ENCODE measurements at places on chromosomes 13 and 19. TPM values are rescaled to one million over a fixed set of nuclear protein-coding genes. Genes with fewer than 3 reads are reported as not detected.

- no peak overlapping the region for H3K27ac ChIP-seq
- DNase-seq, result no peak
- peaks cover 4% of the 10 kb centered on the region for H3K36me3 ChIP-seq
- no peaks in the 10 kb centered on the region for H3K27me3 ChIP-seq
- no peaks in the 10 kb centered on the region for H3K4me1 ChIP-seq
Observed at GRCh38 chr19:42048992-42049391, 21.0 kb downstream of the GRIK5 start.

- no peak overlapping the region for H3K27ac ChIP-seq
- H3K4me1 ChIP-seq, result no peaks in the 10 kb centered on the region
- H3K36me3 ChIP-seq, result no peaks in the 10 kb centered on the region
- no peak overlapping the region for H3K4me3 ChIP-seq
Observed at GRCh38 chr19:2984215-2984528, 6.8 kb downstream of the TLE6 start.

SIGLEC11 gene
- total RNA-seq, result 3.1 TPM

DNA sequence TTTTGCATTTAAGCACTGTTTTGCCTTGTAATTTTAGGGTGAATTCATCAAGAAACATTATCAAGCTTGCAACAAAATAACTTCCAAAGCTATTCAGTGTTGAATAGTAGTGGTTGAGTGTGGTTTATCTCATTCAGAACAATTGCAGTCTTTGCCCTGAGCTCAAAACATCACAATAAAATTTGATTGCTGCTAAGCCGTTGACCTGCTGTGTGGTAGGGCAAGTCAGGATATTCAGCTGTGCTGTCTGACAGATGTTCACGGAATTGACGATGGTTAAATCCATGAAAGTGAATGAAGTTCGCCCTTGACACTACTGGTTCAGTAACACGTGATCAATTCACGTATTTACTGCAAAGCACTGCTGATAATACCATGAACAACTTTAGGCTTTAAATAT is 66.9 kb downstream of the GJA3 start:
- H3K36me3 ChIP-seq, result no peaks in the 10 kb centered on the region
- H3K4me3 ChIP-seq, result no peak overlapping the region
- H3K27me3 ChIP-seq, result no peaks in the 10 kb centered on the region
- no peak overlapping the region for H3K27ac ChIP-seq
- H3K4me1 ChIP-seq, result peaks cover 1% of the 10 kb centered on the region

GRCh38 chr19:10143681-10144080 is 24.0 kb upstream of the EIF3G start:
- H3K27ac ChIP-seq, result no peak overlapping the region
- H3K27me3 ChIP-seq, result no peaks in the 10 kb centered on the region
- H3K4me3 ChIP-seq, result no peak overlapping the region
- no peaks in the 10 kb centered on the region for H3K4me1 ChIP-seq

CGB5 gene
- not detected for total RNA-seq

DNA sequence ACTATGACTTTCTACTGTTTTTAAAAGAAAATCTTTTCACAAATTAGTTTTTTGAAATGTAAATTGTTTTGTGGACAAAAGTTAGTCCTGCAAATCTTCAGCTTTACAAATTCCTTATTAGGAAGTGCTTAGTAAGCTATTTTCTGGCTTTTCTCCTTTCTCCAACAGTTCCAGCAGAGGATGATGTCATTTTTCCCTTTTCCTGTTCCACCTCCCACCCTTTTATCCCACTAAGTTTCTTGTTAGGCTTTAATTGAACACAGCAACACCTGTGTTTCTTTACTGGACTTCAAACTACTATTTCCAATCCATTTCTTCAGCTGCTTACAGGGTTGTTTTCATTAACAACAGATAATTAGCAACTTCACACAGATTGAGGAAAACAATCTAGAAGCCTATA is 389.2 kb downstream of the NDFIP2 start:
- peaks cover 2% of the 10 kb centered on the region for H3K4me1 ChIP-seq
- no peak for DNase-seq
- no peaks in the 10 kb centered on the region for H3K27me3 ChIP-seq
- no peak overlapping the region for H3K27ac ChIP-seq

DNA sequence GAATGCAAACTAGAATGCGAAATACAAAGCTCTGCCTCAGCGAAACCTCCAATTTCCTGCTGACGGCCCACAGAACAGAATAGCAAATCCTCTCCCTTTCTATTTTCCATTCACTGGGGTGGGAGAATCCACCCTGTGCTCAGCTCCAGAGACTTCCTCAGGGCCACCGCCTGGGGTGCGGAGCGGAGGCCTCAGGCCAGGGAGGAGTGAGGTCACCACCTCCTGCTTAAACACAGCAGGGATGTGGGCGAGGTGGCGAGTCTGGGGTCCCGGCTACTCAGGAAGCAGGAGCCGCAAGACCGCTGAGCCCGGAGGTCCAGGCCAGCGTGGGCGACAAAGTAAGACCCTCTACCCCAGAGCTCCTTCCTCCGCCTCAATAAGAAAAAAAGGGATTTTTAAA is 666 bp upstream of the ZNF320 start:
- H3K4me1 ChIP-seq, result no peaks in the 10 kb centered on the region

- H3K36me3 ChIP-seq, result no peaks in the 10 kb centered on the region
- H3K27me3 ChIP-seq, result no peaks in the 10 kb centered on the region
- no peak overlapping the region for H3K27ac ChIP-seq
- H3K4me1 ChIP-seq, result no peaks in the 10 kb centered on the region
- DNase-seq, result no peak
Observed at GRCh38 chr19:9741476-9742171, 26.9 kb downstream of the ZNF846 start.

DNA sequence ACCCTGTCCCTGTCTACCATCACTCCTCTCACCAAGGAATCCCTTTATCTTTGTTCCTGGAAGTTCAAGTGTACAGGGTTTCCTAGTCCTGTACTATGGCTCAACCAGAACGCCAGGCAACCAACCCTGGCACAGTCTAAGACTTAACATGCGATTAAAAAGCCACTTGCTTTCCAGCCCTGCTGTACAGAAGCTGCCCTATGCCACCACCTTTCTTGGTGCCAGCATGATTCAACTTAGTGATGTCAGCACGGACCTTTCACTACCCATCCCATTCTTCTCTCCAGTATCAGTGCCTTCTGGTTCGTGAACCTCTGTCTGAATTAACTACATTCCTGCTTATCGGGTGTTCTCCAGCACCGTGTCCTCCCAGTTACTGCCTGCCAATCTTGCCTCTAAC is 151.1 kb downstream of the KLF12 start:
- peaks cover 1% of the 10 kb centered on the region for H3K36me3 ChIP-seq
- DNase-seq, result no peak
- no peak overlapping the region for H3K4me3 ChIP-seq

- no peaks in the 10 kb centered on the region for H3K36me3 ChIP-seq
- H3K4me1 ChIP-seq, result peaks cover 13% of the 10 kb centered on the region
- DNase-seq, result no peak
Observed at GRCh38 chr13:110301083-110301482, 5.9 kb downstream of the COL4A1 start.

RFPL4A gene
- total RNA-seq, result not detected

GRCh38 chr19:21751384-21751783 is 16.0 kb downstream of the ZNF100 start:
- no peak overlapping the region for H3K4me3 ChIP-seq
- H3K4me1 ChIP-seq, result no peaks in the 10 kb centered on the region
- H3K27me3 ChIP-seq, result no peaks in the 10 kb centered on the region
- H3K36me3 ChIP-seq, result peaks cover 3% of the 10 kb centered on the region

ZNF729 gene
- not detected for total RNA-seq

DNA sequence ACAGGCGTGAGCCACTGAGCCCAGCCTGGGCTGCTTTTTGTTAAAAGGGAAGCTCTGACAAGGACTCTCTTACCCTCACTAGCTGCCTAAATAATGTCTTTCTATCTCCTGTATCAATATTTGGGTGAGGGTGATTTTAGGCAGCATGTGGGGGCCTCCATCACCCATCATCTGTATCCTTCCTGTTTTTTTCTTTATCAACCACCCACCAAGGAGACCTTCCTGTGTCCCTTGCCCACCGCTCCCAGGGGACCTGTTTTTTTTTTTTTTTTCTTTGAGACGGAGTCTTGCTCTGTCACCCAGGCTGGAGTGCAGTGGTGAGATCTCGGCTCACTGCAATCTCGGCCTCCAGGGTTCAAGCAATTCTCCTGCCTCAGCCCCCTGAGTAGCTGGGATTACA is 5.4 kb upstream of the NDUFB7 start:
- H3K27ac ChIP-seq, result no peak overlapping the region
- H3K4me3 ChIP-seq, result no peak overlapping the region
- no peaks in the 10 kb centered on the region for H3K36me3 ChIP-seq
- H3K4me1 ChIP-seq, result no peaks in the 10 kb centered on the region
